GM12878 (cell line): ENCODE measurements at places on chromosomes 13 and 19.

DNA sequence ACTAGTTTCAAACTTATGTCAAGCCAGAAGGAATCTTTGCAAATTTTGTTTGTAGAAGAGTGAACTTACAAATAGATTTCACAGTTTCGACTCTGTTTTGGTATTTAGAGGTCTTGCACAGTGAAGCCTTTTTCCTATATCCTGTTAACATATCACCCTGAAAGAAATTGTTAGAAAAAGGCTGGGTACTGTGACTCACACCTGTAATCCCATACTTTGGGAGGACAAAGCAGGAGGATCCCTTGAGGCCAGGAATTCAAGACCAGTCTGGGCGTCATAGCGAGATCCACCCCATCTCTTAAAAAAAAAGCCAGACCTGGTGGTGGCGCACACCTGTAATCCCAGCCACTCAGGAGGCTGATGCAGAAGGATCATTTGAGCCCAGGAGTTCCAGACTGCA lies 224.0 kb downstream of the GGACT start:
- DNase-seq, result no peak

- no peak for DNase-seq
These were observed 1194.5 kb downstream of the UQCRFS1 start for GRCh38 chr19:28018499-28018898.

DNA sequence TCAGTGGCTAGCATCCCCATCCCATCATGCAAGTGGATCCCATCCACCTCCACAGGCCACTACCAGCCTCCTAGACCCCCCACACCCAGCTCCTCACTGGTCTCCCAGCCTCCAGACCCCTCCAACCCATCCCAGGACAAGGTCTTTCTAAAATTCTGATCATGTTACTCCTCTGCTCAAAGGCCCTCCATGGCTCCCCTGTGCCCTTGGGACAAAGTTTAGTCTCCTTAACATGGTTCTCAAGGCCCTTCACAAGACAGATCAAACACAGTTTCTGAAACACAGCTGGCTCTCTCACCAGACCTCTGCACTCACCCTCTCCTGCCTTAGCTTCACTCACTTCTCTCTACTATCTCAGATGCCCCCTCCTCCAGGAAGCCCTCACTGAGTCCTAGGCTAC lies 9.3 kb downstream of the CEACAM19 start:
- no peak for DNase-seq

DNA sequence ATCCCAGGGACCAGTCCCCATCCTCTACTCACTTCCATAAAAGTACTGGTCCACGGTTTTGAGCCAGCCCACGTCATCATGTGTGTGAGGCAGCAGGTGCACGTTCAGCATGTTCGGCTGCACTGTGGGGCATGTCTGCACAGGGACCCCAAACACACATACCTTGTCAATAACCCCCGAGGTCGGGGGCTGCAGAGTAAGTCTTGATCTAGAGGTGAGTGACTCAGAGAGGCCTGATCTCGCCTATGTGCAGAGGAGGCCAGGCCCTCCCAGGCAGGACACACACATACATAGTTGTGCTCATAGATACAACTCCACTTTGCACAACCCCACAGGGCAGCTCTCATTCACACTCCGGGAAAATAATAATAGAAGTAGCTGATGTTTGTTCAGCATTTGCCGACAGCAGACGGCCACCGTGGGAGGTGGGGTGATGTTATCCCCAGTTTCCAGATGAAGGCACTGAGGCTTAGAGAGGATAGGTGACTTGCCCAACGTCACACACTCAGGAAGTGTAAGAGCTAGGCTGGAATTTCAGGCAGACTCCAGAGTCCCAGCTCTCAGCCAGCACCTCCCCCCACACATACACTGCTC lies 774 bp downstream of the MAN2B1 start:
- DNase-seq, result no peak

GRCh38 chr19:43570174-43570791 lies 5.0 kb downstream of the XRCC1 start:
- DNase-seq, result no peak

- no peak for DNase-seq
These were observed 484.6 kb downstream of the TSHZ3 start for GRCh38 chr19:30864391-30865215.

- DNase-seq, result no peak
These were observed 161.1 kb downstream of the LACC1 start for GRCh38 chr13:44040818-44041100.

DNA sequence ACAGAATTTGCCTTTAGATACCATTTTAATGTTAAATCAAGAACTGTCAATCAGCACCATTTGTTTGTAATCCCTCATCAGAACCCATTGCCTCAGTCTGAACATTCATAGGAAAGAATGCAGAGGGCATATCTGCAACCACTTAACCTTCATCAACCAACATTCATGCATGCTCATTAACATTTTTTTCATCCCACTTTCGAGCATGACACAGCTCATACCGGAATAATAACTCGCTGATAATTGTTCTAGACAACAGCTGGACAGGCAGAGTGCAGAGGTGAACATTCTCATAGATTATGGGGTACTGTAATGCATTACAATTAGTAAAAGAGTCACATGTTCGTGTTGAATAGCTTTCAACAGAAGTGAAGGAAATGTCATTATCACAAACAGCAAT lies 216.8 kb downstream of the DIAPH3 start:
- no peak for DNase-seq

GRCh38 chr13:22738357-22738756 lies 442.4 kb upstream of the SGCG start:
- no peak for DNase-seq

GRCh38 chr13:28106976-28107375 lies 6.6 kb upstream of the FLT3 start:
- DNase-seq, result no peak

DNA sequence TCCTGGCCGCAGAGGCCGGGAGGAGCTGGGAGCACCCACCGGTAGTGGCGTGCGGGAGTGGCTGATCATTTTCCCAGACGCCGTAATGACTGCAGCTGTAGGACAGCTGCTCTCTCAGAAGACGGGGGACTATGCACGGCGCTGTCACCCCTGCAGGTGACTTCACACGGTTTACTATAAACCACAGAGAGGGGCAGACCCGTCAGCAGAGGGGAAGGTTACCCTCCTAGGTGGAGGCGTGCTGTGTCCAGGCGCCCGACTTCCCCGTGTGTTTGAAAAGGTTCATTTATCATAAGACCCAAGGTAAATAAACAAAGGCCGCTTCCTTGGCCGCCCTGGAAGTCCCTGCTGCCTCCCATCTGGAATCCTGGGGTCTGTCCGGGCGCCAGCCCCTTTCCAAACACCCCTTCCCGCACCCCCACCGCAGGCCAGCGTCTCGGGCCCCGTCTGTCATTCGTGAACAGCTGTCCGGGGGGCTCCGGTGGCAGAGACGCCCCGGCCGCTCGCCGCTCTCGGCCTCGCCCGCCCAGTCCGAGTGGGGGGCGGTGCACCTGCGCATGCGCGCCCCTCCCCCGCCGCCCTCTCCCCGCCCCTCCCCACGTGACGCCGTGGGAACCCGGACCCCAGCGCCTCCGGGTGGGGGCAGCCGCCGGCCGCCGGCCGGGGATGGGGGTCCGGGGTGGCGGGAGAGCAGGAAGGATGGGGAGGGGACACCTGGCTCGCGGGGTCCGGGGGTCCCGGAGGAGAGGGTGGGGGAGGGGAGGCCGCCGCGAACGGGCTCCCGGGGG lies 915 bp downstream of the SHC2 start:
- DNase-seq, result no peak

DNA sequence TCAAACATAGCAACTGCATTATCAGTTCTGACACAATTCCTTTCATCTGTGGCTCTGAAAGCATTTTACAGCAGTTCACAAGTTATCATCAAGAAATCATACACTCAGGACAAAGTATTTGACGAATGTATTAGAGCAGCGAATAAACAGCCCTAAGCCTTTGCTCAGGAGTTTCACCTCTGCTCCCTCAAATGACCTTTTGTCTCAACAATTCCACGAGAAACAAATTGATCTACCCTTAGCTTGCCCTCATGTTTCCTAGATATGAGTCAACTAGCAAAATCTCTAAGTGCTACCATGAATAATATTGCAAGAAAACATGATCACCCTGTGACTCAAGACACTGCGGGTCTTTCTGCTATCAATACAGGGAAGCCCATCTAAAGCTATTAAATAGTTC lies 396.1 kb downstream of the EFNB2 start:
- no peak for DNase-seq

DNA sequence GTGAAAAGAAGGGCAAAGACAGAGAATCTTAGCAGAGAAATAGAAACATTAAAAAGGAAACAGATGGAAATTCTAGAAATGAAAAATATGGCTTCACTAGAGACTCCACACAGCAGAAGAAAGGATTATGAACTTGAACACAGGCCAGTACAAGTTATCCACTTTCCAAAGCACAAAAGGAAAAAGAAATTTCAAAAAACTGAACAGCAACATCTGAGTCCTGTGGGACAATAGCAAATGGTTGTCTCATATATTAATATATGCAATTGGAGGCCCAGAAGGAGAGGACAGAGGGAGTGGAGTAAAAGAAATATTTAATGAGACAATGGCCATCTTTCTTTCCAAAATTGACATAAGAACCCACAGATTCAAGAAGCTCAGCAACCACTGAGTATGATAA lies 141.7 kb upstream of the GJB6 start:
- DNase-seq, result no peak

DNA sequence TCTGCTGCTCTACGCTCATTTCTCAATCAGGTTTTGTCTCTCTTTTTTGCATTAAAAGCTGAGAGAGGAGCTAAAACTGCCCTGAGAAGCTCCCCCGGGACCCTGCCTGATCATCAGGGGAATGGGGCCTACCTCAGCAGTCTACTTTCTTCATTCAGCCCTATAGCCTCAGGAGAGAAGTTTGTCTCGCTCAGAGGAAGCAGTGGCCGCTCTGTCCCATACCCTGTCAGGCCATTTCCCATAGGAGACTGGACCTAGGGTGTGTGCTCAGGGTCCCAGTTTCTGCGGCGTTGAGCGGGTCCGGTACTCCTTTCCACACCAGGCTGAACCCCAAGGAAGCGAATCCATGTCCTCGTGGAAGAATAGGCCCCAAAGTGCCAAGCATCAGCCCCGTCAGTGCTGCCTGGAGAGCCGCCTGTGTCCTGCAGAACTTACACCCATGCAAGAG lies 21.7 kb downstream of the UBE2L5 start:
- DNase-seq, result no peak

DNA sequence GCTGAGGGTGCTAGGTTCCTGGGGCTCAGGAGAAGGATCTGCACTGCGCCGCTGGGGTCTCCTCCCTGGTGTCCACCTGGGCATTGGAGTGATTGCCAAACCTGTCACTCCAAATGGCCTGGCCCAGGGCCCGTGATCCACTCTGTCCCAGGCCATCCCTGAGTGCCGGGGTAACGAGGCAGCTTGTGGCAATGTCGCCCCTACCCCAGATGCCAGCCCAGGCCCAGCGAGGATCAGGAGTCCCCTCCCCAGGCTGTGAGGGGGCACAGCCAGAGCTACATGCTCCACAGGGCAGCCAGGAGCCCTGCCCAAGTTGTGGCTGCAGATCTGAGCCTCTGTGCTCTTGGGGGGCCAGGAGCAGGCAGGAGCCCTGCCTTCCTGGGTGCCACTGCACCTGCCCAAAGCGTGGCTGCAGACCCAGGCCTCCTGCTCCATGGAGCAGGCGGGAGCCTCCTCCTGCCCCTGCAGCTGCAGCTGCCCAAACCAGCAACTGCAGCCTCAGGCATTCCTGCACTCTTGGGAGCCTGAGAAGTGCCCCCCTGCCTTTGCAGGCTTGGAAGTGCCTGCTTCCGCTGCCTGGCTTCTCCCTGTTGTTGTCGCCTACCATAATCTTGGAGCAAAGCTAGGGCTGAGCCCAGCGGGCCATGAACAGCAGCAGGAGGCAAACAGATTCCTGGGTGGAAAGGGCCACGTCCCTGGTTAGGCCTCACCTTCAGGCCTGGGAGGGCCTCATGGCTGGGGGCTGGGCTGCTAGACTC lies 4.6 kb downstream of the IGFL4 start:
- no peak for DNase-seq

DNA sequence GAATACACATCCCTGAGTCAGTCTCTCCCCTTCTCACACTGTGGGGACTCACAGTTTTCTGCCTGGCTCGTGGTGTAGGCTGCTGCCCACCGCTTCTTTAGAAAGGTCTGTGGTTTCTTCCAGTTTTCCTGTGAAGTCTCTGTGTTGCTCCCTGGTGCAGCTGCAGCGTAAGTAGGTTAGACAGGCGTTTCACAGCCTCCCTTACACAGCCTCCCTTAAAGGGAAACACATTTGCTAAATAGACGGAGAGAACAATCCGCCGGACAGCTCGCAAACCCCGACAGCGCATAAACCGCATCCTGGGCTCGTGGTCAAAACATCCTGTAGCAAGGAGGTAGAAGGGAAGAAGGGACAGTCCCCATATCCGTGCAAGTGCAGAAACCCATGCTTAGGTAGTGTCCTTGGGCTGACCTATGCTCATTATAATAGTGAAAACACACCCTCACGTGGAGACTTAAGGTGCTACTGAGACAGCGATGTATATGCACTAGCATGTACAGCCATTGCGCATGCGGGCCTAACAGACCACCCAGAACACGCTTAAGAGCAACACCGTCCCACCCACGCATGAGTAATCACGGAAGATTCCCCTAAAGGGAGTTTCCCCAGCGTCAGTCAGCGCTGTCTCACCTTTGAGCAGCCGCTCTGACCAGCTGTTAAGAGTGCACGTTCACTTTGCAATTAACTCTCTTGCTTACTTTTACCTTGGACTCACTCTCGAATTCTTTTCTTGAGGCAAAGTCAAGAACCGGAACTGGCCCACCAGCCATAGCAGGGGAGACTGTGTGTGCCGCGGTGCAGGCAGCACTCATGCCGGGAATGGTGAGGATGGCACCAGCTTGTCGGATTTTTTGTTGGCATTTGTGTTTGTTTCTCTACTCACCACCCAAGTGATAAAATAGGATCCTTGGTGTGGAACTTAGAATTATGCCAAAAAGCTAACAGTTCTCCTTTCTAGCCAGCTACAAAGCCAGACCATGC lies 16.6 kb downstream of the SIGLEC8 start:
- DNase-seq, result peak; percentile 91

GRCh38 chr19:15869873-15870272 lies 28.0 kb downstream of the CYP4F2 start:
- DNase-seq, result no peak

- DNase-seq, result no peak
These were observed 17.2 kb downstream of the PKN1 start for GRCh38 chr19:14450168-14450874.

DNA sequence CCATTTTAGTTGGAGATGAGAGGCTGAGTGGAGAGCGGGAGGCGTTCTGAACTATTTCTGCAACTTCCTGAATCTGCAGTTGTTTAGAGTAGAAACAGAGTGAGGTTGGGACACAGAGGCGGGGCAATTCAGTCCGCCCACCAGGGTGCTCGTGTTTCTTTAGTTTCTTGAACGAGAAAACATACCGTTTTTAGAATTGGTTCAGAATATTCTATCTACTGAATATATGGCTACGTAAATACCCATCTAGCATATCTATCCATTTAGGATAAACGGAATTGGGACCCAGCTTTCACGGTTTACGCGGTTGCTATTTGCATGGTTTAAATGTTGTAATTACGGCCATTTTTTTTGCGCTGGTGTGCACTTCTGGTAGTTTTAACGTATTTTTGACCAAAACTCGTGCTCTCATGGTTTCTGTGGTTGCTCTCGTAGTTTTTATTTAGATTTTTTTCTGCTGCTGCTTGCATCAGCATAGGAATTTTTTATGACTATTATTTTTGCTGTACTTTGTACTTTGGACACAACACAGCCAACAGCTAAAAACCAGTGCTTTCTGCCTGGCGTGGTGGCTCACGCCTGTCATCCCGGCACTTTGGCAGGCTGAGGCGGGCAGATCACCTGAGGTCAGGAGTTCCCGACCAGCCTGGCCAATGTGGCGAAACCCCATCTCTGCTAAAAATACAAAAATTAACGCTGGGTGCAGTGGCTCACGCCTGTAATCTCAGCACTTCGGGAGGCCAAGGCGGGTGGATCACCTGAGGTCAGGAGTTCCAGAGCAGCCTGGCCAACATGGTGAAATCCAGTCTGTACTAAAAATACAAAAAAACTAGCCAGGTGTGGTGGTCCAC lies 32.7 kb downstream of the TIMM13 start:
- DNase-seq, result peak; percentile 38
